Muscle of leg (tissue), 16 donors: ENCODE measurements at places on chromosomes 5 and 9. TPM values are rescaled to one million over a fixed set of nuclear protein-coding genes. Genes with fewer than 3 reads are reported as not detected.

GRCh38 chr9:19493174-19493811, 84.5 kb downstream of the ACER2 start:
- peak; percentile 87 for DNase-seq

GRCh38 chr5:61228691-61229280, 66.5 kb upstream of the SMIM15 start:
- no peak for DNase-seq

DNA sequence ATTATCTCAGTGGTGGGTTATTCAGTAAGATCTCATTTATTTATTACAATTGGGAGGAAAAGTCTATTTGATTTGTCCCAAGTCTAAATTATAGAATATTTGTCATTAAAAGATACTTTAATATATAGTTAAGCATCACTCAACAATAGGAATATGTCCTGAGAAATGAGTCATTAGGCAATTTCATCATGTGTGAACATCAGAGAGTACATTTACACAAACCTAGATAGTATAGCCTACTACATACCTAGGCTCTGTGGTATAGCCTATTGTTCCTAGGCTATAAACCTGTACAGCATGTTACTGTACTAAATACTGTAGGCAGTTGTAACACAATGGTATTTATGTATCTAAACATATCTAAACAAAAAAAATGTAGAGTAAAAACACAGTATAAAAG, 135.0 kb upstream of the RASA1 start:
- DNase-seq: no peak

DNA sequence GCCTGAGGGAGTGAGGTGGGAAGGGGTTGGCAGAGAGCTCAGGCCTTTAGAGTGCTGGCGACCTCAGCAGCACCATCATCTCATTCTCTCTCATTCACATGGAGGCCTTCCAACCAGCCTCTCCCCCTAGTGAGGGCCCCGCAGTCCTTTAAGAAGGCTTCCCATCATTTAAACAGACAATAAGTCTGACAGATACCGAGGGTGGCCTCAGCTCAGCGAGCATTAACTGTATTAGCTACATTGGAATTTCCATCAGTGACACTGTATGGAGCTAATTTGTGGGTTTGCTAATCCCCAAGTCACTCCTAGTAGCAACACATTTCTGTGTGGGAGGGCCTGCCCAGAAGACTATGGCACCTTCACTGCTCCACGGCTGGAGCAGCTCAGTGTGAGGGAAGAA, 75.8 kb downstream of the INSYN2B start:
- DNase-seq: peak; percentile 25

DNA sequence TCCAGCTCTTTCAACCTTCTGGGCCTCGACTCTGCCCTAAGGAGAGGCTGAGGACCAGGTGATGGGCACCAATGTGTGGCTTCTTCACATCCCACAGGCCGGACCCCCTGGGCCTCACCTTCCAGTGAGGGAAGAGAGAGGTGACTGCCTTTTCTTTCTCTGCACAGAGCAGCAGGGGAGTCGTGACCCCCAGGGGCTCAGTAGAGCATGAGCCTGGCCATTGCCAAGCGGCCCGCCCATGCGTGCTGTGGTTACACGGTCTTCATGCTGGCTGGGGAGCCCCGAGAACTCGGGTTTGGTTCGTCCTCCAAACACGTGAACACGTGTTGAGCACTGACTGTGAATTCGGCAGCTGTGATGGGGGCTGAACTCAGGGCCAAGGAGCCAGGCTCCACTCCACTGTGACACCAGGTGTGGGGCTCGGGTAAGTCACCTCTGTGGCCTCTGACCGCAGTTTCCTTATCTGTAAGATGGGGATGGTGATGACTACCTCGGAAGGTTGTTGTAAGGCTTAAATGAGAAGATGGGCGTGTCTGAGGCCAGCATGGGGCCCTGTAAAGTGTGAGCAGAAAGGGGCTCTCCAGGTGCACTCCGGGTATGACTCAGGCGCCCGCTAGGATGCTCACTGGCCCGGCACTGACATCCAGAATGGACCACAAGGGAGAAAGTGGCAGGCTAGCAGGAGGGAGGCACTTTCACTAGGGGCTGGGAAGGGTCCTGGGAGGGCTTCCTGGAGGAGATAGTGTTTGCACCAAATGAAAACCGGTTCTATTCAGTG, 13.4 kb upstream of the GRHPR start:
- no peak for DNase-seq

- DNase-seq: peak; percentile 30
Measured at GRCh38 chr5:36403632-36404311, 102.1 kb upstream of the RANBP3L start.

GRCh38 chr5:92884469-92884868, 696.5 kb downstream of the NR2F1-AS1 start:
- DNase-seq: no peak

DNA sequence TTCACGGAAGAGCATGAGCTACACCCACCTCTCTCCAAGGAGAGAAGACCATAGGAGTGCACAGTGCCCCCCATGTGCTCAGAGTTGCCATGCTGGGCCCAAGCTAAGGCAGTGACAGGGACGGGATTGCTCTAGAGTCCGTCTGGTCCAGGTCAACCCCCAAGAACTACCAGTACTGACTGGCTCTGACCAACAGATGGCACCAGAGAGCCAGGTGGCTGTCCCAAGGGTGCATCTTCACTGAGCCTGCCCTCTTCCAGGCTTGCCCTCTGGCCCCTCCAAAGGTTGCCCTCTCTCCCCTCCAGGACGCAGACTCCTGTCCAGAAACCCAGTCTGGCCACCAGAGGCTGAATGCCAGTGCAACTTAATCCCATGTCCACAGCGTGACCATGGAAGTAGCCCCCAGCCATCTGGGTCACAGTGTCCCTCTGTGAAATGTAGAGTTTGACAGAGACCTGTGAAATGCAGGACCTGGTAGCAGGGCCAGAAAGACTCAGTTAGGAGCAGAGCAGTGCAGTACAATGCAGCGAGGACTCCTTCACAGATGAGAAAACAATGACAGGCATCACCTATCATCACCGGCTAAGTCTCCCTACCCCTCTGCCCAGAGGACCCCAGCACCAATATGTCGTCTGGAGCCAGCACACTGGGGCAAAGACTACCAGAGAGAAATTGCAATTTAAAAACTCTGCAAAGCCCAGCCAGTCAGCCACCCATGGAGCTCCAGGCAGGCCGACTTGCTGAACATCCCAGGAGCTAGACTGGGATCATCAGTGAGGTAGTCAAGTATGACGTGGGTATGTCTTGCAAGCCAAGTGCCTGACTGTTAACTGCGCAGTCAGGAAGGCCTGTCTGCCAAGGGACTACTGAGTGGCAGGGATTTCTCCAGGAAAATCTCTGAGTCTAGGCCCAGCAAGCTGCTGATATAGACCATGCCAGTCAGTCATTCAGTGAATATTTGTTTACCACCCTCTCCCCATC, 7.7 kb upstream of the SKP1 start:
- DNase-seq: peak; percentile 61

The LRRC26 gene
- polyA plus RNA-seq: not detected

The SPAG8 gene
- 1.3 TPM for polyA plus RNA-seq

The ANKRD18B gene
- 0.23 TPM for polyA plus RNA-seq

The KIF20A gene
- polyA plus RNA-seq: 15.4 TPM

- no peak for DNase-seq
Measured at GRCh38 chr9:126564716-126565115, 49.0 kb upstream of the LMX1B start.

- no peak for DNase-seq
Measured at GRCh38 chr5:172399336-172399735, 55.0 kb downstream of the SH3PXD2B start.

The PCDHGA3 gene
- 1.2 TPM for polyA plus RNA-seq

DNA sequence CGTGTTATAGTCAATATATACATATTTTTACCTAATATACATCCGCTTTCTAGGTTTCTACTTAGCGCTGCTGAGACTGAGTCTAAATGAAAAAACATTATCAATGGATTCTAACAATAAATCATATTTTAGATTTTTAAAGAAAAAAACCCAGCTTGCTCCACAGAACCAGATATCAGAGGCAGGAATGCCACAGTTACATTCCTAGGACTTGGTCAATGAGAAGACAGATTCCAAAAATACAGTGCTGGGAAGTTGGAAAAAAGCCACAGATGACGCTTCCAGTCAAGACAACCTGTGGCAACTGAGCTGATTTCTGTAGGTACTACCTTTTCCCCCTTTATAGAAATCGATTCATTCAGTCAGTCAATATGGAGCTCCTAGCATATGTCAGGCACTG, 577 bp upstream of the CCDC112 start:
- DNase-seq: peak; percentile 12

GRCh38 chr9:14424983-14425382, 111.0 kb upstream of the NFIB start:
- DNase-seq: no peak

The SRP19 gene
- polyA plus RNA-seq: 63.2 TPM

GRCh38 chr9:129604766-129605163, 16.1 kb downstream of the C9orf50 start:
- peak; percentile 34 for DNase-seq

DNA sequence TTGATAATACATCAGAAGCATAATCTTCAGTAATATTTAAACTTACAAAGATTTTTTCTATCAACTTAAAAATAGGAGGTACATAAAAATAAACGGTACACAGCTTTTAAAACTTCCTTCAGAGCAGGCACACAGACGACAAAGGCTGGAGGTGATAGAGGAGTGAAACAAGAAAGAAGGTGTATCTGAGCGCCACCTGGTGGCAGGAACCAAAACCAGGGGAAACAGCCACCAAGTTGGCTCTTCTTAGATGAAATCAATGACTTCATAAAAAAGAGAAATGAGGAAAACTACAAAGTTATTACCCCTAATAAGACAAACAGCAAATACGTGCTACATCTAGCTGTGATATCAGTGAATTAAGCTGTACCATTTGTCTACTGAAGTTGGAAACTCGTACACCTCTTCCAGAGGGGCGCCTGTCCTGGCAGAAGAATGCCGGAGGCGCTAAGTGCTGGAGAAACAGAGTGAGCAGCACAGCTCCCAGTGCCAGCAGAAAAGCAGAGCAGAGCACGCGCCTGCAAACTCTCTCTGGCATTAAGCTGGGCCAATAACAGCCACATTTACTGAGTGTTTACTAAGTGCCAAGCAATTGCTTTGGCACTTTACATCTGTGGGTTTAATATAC, 85.9 kb downstream of the SETX start:
- DNase-seq: peak; percentile 73

DNA sequence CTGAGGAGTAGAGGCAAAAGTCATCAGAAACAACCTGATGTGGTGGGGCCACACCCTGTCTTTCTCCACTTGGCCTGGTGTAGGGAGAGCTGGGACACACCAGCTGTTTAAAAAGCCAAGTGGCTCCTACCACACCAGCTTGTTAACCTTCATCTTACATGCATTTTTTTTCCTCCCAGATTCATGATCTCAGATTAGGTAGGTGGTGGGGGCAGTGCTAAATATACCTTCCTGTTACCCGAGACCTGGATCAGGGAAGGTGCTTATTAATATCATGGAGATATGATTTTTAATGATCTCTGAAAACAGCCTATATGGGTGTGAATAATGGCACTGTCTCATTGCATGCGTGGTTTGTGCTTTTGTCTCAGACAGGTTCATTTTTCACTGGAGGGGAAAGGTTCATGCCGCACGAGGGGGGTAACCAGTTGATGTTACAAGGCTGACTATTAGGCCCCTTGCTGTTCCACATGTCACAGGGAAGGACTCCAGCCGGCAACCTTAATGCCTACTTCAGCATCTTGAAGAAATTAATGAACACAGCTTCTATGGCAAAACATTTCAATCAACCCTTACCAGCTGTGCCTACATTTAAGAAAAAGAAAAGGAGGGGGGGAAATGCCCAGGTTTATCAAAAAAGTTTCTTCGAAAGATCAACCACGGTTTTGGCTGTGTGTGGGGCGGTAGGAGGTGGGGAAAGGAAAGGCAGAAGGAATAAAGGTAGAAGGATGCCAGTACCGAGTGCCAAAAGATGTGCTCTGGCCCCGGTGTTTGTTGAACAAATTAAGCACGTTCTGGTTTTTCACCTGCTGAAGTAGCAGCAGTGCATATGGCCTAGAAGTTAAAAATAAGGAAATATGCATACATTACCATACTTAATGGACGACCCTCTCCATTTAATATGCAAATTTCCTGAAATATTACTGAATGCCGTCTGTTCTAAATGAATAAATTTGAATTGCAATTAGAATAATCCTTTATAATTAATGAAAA, 185.4 kb downstream of the EBF1 start:
- DNase-seq: no peak

DNA sequence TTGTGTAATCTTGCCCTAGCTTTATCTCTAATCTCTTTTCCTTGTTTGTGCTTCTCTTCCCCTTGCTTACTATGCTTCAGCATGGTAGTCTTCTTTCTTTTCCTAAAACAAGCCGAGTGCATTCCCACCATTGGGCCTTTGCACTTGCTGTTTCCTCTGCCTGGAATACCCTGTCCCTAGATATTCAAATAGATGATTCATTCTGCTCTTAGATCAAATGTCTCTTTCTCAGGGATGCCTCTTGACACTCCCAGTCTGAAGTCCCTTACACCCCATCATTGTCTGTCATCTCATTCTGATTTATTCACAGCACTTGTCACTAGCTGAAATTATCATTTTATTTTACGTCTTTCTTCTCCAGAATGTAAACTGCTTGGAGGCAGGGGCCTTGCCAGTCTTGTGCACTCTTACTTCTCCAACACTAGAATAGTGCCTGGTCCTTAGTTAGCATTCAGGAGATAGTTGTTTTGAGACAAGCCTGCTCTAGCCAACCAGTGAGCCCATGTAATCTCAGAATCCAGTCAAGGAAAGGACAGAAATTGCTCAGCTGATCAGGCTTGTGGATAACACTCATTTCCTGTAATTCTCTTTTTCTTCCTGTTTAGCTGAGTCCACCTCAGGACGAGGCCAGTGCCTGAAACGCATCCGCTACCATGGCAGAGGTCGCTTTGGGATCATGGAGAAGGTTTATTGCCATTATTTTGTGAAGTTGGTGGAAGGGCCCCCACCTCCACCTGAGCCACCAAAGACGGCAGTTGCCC, 25.4 kb downstream of the MRPL22 start:
- DNase-seq: no peak

The C6 gene
- 0.36 TPM for polyA plus RNA-seq

DNA sequence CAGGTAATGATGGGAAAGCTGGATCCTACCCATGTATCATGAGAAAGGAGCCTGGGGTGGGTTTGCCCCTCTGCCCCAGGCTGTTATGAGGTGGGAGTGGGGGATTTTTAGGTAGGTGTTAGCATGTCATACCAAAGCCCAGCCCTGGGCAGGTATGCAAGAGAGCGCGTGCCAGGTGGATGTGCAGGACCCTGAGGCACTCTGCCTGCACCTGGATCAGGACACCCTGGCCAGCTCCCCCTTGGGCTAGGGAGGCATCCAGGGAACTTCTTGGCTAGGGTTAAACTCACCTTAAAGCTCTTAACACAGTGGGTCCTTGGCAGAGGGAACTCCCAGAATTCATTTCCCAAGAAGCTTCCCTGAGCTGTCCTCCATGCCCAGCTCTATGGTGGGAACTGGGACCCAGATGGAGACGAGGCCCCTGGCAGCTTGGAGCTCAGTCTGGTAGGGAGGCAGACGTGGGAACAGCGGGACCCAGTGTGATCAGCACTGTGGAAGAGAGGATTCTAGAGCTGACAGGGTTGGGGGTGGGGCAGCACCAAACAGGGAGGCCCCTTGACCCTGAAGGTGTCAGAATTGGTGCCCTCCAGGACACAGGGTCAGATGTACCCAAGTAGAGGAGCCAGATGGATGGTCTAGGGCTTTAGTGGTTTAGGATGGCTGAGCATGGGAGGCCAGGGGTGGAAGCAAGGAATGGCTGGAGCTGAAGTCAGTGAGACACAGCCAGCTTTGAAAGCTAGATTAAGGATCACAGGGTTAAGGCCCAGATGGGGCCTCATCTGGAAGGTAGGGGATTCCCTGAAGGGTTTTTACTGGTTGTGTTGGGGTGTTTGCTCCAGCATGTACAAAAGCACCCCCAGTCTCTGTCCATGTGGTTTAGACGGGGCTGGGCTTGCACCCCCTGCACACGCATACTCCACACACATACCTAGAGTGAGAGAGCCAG, 2.2 kb upstream of the PRR7 start:
- no peak for DNase-seq

GRCh38 chr9:127999461-127999860, 18.7 kb upstream of the EEIG1 start:
- DNase-seq: no peak
